ENCODE measurements at places on chromosomes 1 and 21.

- no peak for DNase-seq
Observed at GRCh38 chr1:22972760-22973159, at the start of gene LACTBL1. LACTBL1 (minus strand) TSS chr1:22972866; CDS start chr1:22972316, 550 bp downstream.

DNA sequence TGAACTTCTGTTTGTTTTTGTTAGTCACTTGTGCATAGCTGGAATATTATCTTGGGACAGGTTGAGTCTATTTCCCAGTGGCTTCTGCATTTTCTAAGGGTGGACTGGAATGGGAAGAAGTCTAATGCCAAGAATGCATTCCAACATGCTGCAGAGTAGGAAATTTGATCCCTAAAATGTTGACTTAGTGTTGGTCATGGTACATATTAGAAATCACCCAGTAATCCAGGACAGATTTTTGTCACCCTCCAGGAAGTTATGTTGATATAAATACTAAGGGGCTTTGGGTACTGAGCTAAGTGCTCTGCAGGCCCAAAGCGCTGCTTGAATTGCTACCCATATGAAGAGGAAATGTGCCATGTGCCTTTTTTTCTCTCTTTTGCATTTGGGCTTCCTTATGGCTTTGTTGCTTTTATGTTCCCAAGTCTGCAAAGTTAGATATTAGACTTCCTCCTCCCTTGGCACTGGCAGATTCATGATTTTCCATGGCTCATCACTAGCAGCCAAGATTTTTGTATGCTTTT lies 10.0 kb downstream of the ARID1A start:
- DNase-seq, result no peak

- no peak for DNase-seq
Observed at GRCh38 chr1:203263496-203263895, 34.0 kb upstream of the CHIT1 start.

GRCh38 chr21:31130821-31131220 lies 92.5 kb upstream of the KRTAP19-8 start:
- DNase-seq, result no peak

GRCh38 chr1:185608177-185608576 lies 126.0 kb upstream of the HMCN1 start:
- no peak for DNase-seq

DNA sequence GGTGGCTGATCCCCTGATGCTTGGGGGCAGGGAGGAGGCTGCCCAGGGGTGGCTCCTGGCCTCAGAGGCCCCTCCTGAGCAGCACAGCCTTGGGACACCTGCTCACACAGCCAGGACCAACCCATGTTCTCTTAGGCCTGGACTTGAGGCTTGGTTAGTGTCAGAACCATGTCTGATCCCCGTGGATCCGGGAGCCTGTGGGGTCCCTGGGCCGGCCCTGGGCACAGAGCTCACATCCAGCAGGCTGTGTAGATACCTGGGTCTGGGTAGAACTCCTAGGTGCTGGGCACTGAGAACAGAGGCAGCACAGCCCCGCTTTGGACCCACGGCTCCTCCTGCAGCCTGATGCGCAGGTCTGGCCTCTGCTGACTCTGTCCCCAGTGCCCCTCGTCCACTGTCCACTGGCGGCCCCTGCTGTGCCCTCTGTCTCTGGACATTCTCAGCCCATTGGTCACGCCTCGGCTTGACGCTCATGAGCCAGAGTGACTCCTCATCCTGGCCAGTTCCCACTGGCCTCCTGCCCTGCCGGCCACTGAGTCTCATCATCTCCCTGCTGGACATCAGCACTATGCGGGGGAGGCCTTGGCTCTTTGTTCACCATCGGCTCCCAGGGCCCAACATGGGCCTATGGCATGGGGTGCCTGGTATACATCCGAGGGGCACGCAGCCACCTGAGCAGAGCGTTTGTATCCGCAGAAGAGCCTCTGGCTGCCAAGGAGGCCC lies 70.2 kb downstream of the TRIM11 start:
- no peak for DNase-seq

DNA sequence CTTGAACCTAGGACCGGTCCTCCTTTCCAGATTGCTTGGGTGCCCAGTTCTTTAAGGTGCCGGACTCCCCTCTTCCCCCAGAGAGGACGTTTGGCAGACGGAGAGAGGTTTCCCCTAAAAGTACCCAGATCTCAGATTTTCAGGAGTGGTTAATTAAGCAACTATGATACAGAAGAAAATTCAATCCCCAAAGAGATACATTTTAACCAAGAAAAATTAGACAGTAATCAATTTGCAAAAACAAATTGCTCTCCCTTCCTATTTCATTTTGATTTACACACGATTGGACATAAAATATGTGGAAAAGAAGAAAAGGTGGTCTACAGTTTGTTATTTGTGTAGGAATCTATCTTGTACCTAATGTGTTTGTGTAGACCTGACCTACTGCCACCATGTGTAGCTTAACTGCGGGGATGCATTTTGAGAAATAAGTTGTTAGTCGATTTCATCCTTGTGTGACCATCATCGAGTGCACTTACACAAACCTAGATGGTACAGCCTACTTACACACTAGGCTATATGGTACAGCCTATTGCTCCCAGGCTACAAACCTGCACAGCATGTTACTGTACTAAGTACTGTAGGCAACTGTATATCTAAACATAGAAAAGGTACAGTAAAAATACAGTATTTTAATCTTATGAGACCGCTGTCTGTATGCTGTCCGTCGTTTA lies 755 bp downstream of the RPAP2 start:
- no peak for DNase-seq

DNA sequence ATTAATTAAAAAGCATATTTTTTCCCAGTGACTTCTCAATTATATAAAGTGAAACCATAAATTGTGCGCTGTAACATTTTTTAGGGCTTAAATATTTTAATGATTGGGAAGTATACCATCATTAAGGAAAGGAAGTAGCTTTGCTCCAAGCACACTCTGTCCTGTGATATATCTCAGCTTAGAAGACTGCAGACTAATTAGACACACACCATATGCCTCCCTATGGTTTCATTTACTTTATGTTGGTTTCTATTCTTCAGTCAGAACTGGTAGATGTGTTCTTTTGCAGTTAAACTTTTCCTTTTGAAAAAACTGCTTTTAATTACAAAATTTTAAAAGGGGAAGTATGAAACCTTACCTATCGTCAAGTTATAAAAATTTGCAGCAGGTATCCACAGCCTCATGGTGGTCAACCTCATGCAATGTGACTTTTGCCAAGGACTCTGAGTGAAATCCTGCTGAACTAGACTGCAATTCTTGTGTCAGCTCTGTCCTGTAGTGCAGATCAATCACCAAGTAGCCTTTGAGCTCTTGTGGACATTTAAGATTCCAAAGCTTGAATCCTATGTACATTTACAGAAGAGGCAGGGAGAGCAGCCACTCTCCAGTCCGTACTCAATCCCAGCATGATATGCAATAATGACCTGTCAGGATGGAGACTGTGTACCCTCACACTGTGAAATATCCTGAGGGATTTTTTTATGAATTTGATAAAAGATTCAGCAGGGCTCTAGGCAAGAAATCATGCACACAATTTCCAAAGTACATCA lies 149.1 kb downstream of the AMY1C start:
- no peak for DNase-seq

DNA sequence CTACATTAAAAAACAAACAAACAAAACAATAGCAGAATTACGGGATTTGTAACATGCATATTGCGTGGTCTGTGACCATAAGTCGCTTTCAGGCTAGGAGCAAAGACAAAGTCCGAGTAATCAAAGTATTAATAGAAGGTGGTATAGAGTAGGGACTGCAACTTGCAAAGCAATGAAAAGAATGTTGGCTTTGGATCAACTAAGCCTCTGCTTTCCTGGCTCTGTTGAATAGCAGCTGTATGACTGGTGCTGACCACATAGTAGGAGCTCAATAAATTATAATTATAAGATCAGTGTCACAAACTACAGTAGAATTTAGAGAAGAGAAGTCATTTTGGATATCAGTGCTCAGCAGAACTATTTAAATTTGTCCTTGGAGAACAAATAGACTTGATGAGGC lies 586.4 kb downstream of the DPYD start:
- DNase-seq, result no peak

DNA sequence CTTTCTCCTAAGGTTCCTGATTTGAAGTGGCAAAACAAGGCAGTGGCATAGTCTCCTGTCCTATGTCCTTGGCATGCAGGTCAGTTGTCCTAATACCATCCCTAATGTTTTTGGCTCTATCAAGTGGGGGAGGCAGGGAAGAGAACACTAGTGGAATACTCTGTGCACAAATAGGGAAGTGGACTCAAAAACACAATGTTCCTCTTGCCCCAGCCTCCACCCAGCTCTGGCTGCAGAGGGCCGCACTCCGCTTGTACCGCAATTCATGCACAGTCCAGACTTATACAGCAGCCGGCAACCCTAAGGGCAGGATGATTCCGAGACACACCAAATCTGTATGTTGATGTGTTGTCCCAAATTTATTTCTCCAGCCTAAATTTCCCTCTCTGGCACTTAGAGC lies 14.5 kb downstream of the PLEKHO1 start:
- DNase-seq, result no peak

- no peak for DNase-seq
Observed at GRCh38 chr1:67700220-67700619, 15.2 kb downstream of the GADD45A start.

- no peak for DNase-seq
Observed at GRCh38 chr1:215958841-215959240, 391.7 kb downstream of the KCTD3 start.

- DNase-seq, result no peak
Observed at GRCh38 chr1:232372841-232373440, 257.0 kb downstream of the SIPA1L2 start.

DNA sequence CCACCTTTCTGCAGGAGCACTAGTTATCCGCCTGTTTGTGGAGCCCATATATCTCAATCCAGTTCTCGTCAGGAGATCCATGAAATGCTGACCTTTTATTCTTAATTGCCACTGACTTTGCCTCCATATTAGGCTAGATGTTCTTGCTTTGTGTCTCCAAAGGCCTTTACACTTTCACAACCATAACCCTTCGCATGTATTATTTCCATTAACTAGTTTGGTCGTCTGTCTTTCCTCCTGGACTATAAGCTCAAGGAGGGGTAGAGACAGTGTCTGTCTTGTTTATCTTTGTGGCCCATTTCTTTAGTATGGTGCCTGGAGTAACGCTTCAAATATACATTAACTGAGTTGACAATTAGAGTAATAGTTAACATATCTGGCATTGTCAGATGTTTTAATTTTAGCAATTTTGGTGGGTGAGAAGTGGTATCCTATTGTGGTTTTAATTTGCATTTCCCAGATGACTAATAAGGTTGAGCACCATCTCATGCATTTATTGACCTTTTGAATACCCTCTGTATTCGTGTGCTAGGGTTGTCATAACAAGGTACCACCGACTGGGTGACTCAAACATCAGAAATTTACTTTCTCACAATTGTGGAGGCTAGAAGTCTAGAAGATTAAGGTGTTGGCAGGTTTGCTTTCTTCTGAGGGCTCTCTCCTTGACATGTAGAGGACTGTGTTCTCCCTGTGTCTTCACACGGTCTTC lies 21.7 kb upstream of the IL12RB2 start:
- no peak for DNase-seq

- DNase-seq, result no peak
Observed at GRCh38 chr21:16196001-16196400, 466.2 kb downstream of the USP25 start.

DNA sequence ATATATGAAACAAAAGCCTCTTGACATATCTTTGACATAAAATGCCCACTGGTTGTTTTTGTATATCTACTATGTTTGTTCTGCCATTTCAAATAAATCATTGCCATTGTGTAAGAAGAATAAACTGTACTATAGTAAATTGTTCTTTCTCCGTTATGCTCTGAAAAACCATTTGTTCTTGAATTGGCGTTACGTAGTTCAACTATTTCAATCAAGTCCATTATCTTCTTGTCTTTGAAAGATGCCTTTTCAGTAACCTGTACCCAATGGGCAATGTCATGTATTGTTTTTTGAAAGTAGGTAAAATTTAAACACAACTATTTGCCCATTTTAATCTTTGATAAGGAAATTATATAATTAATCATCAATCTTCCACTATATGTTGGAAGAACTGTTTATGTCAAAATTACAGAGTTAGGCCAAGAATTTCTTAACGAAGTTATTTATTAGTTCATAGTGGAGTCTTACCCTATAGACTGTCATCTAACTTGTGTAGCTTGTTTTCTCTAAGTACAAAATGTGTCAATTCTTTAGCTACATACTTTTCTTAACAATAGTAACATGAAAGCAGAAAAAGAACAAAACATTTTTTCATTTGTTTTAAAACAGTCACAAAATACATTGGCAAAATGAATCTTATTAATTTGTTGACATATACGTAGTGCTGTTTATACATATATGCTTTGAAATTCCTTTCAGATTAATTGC lies 294.8 kb downstream of the PTPRC start:
- DNase-seq, result no peak

- no peak for DNase-seq
Observed at GRCh38 chr21:44616591-44616926, 4.7 kb downstream of the KRTAP10-8 start.

DNA sequence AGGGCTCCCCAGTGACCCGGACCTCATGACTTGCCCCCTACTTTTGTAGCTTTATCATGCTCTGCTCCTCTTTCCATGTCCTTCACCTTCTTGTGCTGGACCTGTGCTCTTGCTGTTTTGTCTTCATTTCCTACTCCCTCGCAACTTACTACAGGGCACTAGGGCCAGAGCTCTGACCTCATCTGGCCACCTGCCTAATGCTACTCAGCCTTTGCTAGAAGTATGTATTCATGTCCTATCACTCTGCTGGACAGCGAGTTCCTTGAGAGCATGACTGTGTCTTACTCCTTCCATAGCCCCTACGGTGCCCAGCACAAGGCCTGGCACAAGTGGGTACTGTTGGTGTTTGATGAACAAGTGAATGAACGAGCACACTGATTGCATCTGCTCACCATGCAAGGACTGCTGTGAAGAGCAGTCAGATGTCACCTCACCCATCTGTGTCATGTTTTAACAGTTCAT lies 1.9 kb downstream of the MTFR1L start:
- DNase-seq, result no peak

DNA sequence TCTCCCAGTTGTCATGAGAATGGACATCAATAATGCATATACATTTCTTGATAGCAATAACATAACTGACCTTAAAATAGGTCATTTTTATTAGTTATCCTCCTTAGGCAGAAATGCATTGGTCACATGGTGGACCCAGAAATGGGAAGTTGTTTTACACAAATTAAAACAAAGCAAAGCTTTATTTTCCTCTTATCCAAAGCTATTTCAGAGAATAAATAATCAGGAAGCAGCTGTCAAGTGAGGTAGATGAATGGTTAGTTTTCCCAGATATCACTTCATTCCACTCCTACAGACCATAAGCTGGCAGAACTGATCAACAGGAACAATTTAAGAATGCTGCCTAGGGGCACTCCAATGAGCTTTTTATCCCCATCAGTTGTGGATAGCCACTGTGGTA lies 16.0 kb upstream of the OLIG1 start:
- DNase-seq, result no peak

GRCh38 chr1:67745875-67746698 lies 61.1 kb downstream of the GADD45A start:
- DNase-seq, result no peak

- DNase-seq, result no peak
Observed at GRCh38 chr1:15510611-15511405, 13.2 kb downstream of the CASP9 start.
